ENCODE measurements at places on chromosomes 7 and 10.

GRCh38 chr10:79053081-79053434, 15.7 kb upstream of the ZMIZ1 start:
- no peak for DNase-seq

- no peak for DNase-seq
These were observed 26.4 kb upstream of the CXCL12 start for GRCh38 chr10:44411251-44411650.

DNA sequence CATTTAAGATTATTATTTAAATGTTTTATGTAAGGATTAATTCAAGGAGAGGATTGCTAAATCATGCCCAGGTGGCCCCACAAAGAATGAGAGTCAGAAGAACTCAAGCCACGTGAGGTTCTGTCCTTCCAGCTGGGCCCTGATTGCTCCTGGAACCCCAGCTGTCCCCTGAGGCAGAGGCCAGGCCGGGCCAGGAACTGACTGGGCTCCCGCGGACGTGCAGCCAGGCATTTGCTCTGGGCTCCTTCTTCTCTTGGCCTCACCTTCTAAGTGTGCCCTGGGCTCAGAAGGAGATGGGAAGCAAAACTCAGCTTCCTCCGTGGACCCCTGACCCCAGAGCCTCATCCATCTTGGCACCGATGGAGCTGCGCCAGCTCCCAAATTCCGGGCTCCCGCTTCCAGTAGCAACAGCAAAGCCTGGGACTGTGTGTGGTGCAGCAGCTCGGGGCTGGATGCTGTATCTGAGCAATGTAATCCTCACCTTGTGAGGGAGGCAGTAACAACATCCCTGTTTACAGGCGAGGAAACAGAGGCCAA, 250.6 kb upstream of the PPP2R2D start:
- no peak for DNase-seq

DNA sequence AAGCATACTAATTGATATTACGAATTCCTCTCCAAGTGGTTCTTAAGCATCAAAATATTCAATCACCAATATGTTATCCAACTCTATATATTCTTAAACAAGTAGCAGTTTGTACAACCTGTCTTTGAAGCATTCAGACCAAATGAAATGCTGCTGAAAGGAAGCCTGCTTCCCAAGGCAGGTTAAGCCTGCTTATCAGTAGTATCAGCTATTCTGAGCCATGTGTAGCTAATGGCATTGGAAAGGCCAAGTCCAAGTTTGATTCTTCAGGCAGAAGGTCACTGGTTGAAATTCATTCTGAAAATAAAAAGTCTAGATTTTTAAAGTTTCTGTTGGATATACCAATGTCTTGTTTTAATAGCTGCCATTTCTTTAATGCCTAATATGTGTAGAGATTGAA, 328.7 kb downstream of the LHFPL3 start:
- DNase-seq = no peak

- no peak for DNase-seq
These were observed 118.4 kb downstream of the SEMA3A start for GRCh38 chr7:84076219-84076618.

DNA sequence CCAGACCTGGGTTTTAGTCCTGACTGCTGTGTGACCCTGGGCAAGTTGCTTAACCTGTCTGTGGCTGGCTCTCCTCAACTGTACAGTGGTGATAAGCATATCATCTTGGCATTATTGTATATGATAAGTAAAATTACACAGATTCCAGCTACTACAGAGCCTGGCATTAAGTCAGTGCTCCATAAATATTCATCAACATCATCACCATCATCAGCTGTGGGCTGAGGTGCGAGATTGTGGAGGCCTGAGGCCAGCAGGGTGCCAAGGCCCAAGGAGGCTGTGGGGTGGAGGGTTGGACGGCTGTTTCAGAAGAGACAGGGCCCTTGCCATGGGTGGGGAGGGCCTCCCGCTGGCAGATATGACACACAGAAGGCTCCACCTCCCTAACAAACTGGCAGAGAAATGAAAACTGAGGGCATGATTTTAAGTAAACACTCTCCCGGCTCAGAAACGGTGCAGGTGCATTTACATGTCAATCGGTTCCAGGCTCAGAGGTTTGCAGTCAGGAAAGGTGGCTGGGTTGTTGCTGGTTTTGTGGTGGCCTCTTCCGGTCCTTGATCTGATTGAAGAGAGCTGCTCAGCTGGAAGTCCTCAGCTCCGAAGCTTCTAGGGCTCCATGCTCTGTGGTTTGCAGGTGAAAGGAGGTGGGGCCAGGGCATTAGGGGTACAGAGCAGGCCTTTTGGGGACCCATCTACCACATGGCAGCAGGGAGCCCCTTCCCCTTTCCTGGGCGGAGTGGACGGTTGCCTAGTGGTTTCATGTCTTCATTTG, 10.2 kb downstream of the CRYGN start:
- DNase-seq = peak; percentile 77

DNA sequence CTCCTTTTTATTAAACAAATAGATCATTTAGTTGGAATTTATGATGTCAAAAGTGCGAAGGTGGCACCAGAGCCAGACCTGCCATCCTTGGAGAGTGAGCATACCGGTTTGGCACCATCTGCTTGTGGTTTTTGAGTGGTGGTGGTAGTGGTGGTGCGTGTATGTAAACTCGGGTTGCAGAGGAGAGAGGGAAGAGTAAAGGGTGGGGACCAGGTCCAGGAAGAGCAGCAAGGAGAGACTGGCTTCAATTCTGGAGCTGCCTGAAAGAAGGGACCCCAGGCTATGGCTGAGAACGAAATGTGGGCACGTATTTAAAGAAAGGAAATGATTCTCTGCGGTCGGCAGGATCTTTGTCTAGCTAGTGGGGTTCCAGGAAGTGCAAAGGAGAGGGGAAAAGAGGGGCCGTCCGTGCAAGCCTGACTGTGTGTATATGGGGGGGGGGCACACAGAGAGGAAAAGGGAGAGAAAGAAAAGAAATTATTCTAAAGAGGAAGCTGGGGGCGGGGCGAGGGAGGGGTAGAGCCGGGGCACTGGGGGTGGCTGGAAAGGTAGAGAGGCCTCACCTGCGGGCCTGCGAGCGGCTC, 448 bp upstream of the GOLGA7B start:
- no peak for DNase-seq

- no peak for DNase-seq
These were observed 67.5 kb upstream of the MDFIC start for GRCh38 chr7:114854369-114854768.

GRCh38 chr10:133418289-133418993, 6.0 kb downstream of the SPRN start:
- no peak for DNase-seq

GRCh38 chr7:111098011-111098925, 7.3 kb downstream of the LRRN3 start:
- peak; percentile 40 for DNase-seq

DNA sequence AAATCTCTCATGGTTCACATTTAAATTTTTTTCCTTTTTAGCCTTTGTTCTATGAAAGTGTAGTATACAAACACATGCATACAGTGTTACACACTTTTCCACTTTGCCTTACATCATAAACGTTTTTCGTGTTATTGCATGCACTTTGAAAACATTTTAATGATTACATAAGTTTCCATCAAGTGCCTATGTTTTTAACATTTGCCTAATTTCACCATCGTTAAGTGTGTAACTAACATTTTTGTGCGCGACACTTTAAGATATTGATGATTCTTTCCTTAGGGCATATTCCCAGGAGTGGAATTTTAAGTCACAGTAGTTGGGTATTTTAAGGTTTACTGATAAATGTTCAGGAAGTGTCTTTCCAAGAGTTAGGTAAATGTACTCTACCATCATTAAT, 1.5 kb upstream of the FRAT2 start:
- no peak for DNase-seq

Measured in thyroid gland (tissue), 4 donors.